ENCODE measurements at places on chromosomes 16 and 17.

- DNase-seq = no peak
Observed at GRCh38 chr17:17056156-17056539, 13.9 kb downstream of the MPRIP start.

- no peak for DNase-seq
Observed at GRCh38 chr16:88550246-88550661, 19.9 kb upstream of the ZC3H18 start.

GRCh38 chr17:65628644-65629036 is 67.2 kb upstream of the AXIN2 start:
- no peak for DNase-seq

GRCh38 chr16:24101431-24101830 is 154.7 kb upstream of the CACNG3 start:
- DNase-seq = no peak

DNA sequence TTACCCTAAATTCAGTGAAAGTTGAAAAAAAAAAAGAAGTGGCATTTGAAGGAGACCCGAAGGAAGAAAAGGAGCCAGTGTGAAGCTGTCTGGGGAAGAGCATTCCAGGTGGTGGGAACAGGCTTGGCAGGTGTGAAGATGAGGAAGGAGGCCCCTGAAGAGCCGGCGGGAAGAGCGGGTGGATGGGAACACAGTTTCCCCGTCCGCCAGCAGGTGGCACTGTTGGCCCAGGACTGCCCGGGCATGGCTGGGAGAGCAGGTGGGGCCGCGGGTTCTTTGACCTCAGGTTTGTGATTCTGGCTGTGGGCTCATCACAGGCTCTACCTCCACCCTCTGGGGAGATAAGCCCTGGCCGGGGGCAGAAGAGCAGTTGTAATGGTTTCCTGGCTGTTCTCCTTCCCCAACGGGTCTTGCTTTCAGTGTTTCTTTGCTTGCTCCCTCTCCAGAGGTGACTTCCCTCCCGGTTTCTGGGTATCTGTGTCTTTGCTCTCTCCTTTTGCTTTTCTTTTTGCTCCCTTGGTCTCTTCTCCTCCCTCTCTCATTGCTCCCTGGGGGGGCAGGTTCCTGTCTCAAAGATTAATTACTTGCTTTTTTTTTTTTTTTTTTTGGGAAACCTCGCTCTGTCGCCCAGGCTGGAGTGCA is 32.3 kb downstream of the RAP1GAP2 start:
- peak; percentile 30 for DNase-seq

DNA sequence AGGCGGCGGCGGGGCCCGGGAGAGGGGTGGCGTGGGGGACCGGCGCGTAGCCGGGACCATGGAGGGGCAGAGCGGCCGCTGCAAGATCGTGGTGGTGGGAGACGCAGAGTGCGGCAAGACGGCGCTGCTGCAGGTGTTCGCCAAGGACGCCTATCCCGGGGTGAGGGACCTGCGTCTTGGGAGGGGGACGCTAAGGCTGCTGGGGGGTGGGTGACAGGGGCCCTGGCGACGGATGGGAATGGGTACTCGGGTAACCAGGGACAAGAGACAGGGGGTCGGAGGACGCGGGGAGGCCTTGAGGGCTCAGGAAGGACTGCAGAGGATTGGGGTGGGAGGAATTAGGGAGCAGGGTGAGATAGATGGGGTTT is 243 bp downstream of the RND2 start:
- no peak for DNase-seq

GRCh38 chr17:1733759-1734158 is 8.9 kb upstream of the SERPINF2 start:
- no peak for DNase-seq

GRCh38 chr17:4053596-4053995 is 89.2 kb downstream of the ZZEF1 start:
- no peak for DNase-seq

GRCh38 chr17:78893684-78894083 is 9.3 kb downstream of the CEP295NL start:
- DNase-seq = no peak

- no peak for DNase-seq
Observed at GRCh38 chr17:36977066-36977465, 28.3 kb downstream of the AATF start.

DNA sequence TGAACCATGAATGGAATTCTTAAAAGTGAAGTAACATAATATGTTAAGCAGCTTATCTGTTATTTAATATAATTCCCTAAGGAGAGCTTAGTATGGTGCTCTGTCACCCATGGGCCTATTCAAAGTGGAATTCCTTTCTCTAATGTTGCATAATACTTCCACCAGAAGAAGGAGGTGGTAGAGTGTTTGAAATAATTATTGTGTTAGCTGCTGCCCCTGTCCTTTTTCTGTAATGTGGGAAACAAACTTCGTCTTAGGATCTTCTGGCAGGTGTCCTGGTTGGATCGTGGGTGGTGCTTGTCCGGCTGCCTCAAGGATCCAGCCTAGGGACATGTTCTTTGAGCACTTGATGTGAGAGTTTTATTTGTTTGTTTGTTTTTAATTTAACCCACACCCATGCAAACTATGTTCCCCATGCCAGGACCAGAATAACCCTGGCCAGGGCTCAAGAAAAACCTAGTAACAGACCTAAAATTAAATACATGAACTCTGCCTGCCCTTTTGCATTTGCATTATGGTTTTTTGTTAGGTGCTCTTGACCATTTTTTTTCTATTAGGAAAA is 46.1 kb downstream of the ZNRF1 start:
- no peak for DNase-seq

- DNase-seq = no peak
Observed at GRCh38 chr17:61488878-61489718, 36.9 kb downstream of the TBX4 start.

DNA sequence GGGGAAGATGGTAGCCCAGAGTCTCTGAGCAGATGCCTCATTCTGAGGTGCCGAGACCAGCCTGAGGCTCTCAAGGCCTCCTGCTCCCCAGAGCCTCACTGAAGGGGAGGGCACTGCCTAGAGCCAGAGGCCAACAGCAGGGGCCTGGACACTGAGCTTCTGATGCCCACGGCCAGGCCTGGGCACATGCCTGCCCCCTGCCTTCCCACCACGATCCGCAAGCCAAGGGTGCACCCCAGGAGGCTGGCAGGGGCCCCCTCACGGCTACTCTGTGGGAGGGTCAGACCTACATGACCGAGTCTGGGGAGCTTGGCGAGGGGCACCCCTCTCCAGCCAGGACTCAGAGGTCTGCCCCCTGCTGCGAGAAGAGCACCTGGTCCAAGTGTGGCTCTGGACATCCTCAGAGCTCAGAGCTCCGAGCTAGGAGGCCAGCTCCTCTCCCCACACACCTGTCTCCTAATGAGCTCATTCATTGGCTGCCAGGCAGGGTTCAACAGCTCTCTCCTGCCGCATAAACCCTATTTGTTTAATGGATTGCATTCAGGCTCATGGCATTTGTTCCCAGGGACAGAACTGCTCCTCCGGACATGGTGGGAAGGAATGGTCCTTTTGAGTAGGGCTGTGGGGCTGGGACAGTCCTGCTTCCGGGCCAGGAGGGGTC is 13.9 kb downstream of the OTOP3 start:
- no peak for DNase-seq

DNA sequence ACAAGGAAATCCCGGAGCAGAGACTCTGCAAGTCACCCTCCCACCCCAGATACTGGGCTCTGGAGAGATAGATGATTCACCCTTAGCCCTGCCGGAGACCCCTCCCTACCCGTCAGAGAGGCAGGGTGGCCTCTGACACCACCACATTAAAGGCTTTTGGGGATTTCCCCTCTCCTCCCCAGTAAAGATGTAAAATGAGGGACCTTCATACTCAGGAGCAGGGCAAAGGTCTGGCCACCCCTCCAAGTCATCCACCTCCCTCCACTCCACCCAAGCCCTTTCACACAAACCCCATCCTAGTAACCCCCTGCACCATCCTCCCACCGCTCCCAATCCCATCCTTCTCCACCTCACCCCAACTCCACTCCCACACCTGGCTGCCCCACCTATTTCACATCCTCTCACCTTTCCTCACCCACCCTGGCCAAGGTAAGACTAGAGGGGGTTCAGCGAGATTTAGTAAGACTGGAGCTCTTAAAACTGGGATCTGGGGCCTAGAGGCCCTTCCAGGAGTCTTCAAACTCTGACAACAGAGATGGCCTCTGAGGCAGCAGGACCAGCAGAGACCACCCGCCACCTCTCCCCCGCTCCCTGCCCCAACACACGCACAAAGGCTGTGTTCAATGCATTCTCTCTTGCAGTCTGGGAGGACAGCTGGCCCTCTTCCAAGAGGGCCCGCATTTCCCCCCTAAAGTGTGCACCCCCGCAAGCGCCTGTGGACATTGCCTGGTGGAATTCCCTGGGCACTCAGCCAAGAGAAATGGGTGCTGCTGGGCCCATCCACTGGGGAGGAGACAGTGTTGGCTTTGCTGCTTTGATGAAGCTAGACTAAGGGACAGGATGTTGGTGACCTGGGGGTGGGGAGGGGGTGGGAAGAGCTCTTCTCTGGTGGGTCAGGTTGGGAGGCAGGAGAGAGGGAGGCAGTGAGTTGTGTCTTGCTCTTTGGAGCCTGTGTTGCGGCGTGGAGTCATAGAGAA is 1.1 kb downstream of the ABAT start:
- DNase-seq = no peak

GRCh38 chr16:19805459-19806162 is 79.0 kb downstream of the GPRC5B start:
- DNase-seq = no peak

DNA sequence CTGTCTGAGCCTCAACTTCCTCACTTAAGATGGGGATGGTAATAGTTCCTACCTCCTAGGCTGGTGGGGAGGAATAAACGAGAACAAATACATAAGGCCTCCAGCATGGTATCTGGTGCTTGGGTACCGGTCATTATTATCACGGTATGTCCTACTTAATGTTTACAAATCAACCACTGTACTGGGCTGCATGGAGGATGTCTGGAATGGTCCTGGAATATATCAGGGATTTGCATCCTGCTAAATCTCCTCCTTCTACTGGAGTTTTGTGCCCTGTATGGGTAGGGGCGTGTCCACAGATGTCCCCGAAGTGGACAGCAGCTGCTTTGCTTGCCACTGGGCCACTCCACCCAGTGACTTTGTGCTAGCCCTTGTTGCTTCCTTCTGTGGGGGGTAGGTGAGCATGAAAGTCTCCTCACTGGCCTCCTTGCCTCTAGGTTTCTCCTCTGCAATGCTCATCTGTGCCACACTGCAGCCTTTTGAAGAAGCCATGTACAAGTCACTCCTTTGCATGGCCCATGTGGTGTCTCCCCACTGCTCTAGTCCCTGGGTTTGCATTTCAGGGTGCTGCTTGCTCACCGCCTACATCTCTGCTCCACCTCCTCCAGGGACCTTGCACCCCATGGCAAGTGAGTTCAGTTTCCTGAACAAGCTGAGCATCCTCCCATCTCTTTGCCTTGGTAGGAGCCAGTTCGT is 2.2 kb upstream of the CMIP start:
- no peak for DNase-seq

- DNase-seq = peak; percentile 65
Observed at GRCh38 chr17:47889734-47890529, 6.1 kb upstream of the SP2 start.

GRCh38 chr16:76278086-76278485 is 885 bp downstream of the CNTNAP4 start:
- peak; percentile 21 for DNase-seq

- DNase-seq = no peak
Observed at GRCh38 chr16:71384073-71384724, 25.7 kb downstream of the CALB2 start.

- no peak for DNase-seq
Observed at GRCh38 chr16:3570420-3571062, 6.7 kb downstream of the NLRC3 start.

- DNase-seq = no peak
Observed at GRCh38 chr16:86809458-86809955, 231.2 kb downstream of the FOXL1 start.

DNA sequence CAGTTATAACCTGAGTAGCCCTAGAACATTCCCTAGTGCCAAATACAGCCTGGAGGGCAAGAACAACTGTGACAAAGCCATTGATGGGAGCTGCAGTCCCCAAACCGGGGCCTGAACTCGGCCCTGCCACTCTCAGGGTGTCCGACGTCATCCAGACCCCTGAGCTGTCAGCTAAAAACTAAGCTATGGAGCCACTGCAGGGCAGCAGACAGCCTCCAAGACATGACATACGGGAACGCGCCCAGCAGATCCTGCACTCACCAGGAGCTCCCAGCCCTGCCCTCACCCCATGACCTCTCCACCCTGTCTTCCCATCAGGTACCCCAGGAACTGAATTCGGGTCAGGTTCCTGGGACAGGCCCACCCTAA is 28.4 kb downstream of the KDM8 start:
- no peak for DNase-seq

GRCh38 chr17:18176176-18176575 is 7.5 kb upstream of the ALKBH5 start:
- DNase-seq = no peak

DNA sequence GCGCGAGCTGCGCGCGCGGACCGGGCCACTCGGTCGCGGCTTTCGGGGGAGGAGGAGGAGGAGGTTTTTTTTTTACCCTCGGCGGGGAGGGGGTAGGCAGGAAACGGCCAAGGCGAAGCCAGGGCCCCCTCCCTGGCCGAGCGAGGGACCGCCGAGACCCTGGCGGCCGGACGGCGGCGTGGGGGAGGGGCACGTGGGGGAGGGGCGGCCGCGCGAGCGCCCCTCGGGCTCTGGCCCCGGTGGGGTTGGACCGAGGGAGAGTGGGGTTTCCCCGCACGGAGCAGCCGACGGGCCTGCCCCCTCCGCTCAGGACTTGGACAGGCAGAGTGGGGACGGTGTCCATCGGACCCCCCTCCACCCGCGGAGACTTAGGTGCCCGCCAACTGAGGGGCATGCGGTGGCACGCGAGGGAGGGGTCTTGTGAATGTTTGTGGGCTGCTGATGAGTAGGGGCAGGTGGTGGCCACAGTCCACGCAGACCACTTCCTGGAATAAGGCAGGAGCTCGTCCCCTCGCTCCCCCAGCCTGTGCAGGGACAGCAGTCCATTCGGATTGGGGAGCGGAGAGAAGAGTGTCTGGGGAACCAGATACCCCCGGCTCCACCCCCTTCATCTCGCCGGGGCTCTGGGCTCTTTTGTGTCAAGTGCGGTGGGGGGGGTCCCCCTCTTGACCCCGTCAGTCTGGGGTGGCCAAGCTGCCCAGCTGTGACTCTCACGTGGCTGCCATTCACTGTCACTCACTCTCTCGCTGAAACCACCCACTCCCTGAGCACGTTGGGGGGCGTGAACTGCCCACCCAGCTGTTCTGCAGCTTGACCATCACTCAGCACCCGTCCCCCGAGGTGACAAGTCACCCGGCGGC is 3.0 kb upstream of the CHD3 start:
- no peak for DNase-seq

DNA sequence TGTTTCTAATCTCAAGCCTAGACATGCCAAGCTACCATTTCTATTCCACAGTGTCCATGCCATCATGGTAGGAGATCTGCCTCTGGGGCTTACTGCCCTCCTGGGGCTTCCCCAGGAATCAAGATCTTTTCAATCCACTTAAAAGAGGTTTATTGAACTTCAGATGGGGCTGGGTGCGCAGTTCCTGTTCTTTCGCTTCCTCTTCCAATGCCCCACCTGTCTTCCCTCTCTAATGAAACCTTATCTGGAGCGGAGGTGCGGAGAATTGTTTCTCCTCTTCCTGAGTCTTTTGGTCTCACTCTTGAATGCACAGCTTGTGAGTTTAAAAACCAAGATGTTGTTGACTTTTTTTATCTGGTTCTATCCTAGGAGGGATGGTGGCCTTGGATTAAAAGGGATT is 30.4 kb upstream of the METTL16 start:
- DNase-seq = no peak

All from NCI-H2227 treated with DMSO at 0.1 percent for 48 hours (cell line).